ENCODE measurements at places on chromosomes 16 and 17.
A peak's percentile ranks its signal among the peaks of the same experiment; 100 is the strongest.

GRCh38 chr17:43986225-43986981, 18.0 kb upstream of the NAGS start:
- DNase-seq = no peak

- DNase-seq = peak; percentile 64
Measured at GRCh38 chr17:41647940-41648410, 23.6 kb upstream of the KRT17 start.

- no peak for DNase-seq
Measured at GRCh38 chr16:68126395-68126794, 41.2 kb downstream of the NFATC3 start.

DNA sequence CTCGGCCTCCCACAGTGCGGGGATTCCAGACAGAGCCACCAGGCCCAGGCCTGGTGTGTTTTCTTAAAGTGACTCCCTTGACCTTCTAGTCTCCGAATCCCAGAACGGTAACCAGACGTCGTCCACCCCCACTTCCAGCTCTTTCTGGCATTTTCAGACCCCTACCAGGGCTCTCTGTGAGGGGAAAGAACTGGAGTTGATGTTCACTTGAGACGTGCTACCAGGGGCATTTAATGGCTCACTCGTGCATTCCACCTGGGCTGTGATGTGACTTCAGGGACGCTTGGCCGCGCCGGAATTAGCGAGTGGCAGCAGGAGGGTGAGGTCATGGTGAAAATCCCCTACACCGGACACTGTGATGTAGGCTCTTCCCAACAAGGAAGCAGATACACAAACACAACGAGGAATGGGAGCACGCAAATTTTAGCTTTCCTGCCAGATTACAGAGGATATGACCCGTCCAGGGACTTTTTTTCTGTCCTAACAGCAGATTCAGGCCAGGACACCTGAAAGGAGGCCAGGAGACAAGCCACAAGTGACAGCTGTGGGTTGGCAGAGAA, 1.1 kb upstream of the GNA13 start:
- DNase-seq = no peak

GRCh38 chr16:87420026-87421002, 28.2 kb downstream of the MAP1LC3B start:
- no peak for DNase-seq

All from NCI-H526 treated with DMSO at 0.1 percent for 48 hours (cell line).